Kasumi-1 (cell line): ENCODE measurements at places on chromosomes 7 and 10.
A peak's percentile ranks its signal among the peaks of the same experiment; 100 is the strongest.

GRCh38 chr7:4015996-4016395 is 666.1 kb upstream of the FOXK1 start:
- DNase-seq, result no peak

DNA sequence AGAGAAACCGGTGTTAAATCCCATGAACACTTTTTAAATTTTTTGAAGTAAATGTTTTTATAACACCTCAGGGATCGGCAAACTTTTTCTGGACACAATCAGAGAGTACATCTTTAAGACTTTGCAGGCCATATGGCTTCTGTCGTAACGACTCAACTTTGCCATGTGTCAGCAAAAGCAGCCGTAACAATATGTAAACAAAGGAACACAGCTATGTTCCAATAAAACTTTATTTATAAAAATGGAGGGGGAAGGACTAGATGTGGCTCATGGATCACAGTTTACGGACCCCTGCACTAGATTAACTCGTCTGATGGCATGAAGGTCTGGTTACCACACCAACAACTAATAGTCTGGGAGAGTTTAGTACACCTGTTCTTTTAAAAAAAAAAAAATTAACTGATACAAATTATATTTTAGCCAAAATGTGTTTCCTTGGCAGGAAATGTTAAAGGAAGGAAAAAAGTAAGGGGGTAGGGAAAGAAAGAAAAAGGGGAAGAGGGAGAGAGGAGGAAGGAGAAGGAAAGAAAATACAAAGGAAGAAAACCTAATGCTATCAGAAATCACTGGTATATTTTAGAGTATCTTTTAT is 50.2 kb downstream of the ABI1 start:
- DNase-seq, result no peak

- DNase-seq, result no peak
Observed at GRCh38 chr10:1860351-1860750, 123.0 kb upstream of the ADARB2 start.

GRCh38 chr7:148735141-148735540 is 36.4 kb downstream of the CUL1 start:
- DNase-seq, result no peak

DNA sequence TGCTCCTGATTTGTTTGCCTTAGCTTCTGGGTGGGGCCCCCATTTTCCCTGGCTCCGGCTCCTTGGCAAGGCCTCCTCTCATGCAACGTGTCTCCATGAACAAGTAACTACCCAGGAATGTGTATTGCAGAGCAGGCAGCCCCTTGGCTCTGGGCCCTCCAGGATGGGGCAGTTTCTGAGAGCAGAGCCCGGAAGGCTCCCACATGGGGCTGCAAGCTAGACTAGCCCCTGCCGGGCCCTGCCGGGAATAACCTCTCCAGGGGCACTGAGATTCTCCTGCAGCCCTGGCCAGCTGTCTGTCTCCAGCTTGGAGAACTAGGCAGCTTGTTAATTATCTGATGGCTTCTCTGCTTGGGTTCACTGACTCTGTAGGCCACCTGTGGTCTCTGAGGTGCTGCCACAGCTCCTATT is 184.0 kb upstream of the INHBA start:
- no peak for DNase-seq

DNA sequence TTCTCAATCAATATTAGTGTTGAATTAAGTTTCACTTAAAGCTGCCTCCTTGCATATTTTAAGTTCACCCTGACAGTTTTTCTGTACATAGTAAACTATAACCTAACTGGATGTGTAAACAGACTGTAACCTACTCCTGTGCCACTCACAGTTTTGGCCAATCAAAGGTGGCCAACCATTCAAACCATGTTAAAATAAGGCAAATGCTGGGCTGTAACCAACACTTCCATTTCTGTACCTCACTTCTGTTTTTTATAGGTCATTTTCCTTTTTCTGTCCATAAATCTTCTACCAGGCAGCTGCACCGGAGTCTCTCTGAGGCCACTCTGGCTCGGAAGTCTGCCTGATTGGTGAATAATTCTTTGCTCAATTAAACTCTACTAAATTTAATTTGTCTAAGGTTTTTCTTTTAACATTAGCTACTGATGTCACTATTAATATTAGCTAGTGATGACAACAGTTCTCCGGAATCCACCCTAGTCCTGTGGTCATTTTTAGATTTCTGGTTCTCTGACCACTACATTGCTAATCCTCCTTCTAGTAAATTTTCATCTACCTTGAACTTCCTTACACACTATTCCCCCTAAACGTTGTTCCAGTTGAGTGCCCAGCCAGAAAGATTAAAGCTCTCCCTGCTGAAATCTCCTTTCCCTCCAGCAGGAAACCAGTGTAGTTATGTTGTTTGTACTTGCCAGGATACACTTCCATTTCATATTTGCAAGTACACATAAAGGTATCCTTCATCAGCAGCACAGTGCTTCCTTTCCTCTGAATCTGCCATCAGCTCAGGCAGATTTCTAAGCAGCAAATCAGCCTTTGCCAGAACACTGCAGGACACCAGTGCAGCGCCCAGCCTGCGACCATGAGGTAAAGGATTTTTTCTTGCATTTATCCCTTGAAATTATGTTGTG is 18.6 kb upstream of the IFIT2 start:
- DNase-seq, result no peak

GRCh38 chr10:132397036-132397541 is at the start of gene PWWP2B:
Gene PWWP2B (plus strand): TSS chr10:132397200. CDS start chr10:132397227, 27 bp downstream.
- DNase-seq, result no peak

DNA sequence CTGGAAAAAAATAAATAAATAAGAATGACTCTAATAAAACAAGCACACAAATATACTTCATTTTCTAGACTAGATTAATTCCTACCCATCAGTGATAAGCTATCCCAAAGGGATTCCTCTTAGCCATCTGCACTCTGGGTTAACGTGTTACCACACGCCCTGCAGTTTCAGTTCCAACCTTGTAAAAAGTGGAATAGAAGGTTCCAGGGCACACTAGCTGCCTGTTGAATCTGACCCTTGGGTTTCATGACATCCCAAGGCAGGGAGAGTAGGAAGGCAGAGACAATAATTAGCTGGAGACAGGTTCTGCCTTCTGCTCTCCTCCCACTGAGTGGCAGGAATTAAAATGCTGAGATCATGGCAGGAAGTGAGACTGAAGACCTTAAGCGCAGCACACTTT is 33.5 kb downstream of the SLC37A3 start:
- DNase-seq, result no peak

- DNase-seq, result no peak
Observed at GRCh38 chr7:105685161-105685560, 103.9 kb upstream of the EFCAB10 start.

- no peak for DNase-seq
Observed at GRCh38 chr7:150978126-150978789, at the start of gene KCNH2. Gene KCNH2 (minus strand): TSS chr7:150978321. CDS start chr7:150977913, 408 bp downstream.

GRCh38 chr10:11274452-11274851 is 256.8 kb downstream of the CELF2 start:
- no peak for DNase-seq

- DNase-seq, result no peak
Observed at GRCh38 chr10:437698-438490, 251.6 kb downstream of the DIP2C start.

DNA sequence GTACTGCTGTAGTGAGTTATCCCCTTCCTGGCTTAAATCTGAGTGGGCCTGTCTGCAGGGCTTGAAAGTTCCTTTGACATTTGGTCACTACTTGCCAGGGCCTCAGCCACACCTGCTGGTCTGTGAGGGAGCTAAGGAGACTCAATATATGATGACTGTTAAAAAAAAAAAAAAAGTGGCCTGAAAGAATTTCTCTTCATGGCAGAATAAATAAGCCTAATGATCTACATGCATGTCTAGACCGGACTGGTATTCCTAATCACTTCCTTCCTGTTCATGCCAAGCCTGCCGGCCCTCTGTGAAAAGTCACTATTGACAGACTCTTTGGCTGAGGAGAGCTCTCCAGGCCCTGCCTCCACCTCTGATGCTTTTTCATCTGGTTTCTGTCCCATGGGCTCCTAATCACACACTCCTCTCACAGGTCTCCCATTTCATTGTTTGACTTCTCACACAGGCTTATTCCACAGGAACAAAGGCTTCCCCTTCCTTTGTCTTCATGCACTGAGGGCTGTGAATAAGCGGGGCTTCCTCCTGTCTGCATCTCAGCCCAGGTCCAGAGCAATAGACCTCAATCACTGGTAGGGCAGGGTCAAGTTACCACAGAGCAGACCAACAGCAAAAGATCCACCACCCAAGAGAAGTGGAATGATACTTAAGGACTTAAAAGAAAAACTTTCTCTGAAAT is 99.1 kb upstream of the SEC61G start:
- DNase-seq, result no peak

- DNase-seq, result no peak
Observed at GRCh38 chr7:125425506-125425905, 495.9 kb upstream of the POT1 start.

DNA sequence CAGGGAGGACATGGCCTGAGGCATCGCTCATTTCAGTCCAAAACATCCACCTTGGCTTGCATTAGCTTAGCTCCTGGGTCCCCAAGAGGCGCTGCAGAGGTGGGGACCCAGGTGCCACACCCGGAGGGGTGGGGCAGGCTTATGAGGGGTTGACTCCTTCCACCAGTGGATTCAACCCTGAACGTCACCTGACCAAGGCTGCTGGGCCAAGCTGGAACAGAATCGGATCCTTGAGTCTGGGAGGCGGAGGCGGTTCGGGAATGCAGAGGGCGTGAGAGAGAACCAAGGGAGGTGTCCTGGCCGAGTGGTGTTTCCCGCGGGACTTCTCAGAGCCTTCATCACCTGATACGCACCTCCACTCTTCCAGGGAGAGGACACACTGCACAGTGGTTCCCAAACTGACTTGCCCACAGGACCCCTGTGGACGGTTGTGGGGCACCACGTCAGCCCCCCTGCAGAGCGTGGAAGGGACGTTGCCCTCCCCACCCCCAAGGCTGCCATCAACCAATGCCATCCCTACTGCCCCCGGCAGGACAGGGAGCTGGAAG is 4.5 kb upstream of the MICALL2 start:
- DNase-seq, result no peak

DNA sequence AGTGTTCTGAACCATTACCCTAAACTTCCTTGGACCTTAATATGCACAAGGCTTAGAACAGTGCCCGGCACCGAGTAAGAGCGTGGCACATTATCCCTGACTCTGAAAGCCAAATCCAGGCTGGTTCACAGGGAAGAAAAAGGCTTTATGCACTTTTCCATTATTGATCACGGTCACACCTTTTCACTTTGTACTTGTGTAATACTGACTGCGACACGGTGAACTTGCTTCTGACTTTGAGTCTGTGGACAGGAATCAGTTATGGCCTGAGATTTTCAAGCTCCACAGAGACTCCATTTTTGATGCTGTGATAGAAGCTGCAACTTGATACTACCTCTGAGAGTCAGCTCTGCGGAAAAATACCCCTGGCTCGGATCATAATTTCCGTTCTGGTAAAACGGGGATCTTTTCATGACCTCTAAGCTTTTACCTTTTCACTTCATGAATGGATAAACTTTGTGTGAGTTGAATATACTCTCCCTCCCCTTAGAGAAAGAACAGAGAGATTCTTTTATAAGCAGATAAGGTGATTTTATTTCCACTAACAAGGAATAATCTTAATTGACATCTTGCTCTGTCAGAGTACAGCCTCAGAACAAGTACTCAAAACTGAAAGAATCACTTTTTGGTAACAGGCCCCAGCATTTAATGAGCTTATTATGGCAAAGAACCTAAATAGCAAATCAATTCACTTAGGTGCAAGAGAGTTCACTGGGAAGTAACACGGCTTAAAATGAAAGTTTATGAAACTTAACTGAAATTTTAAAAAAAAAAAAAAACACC is 88.8 kb downstream of the ELMO1 start:
- DNase-seq, result no peak

GRCh38 chr7:142301923-142302550 is 44.2 kb upstream of the PRSS58 start:
- DNase-seq, result peak; percentile 89

DNA sequence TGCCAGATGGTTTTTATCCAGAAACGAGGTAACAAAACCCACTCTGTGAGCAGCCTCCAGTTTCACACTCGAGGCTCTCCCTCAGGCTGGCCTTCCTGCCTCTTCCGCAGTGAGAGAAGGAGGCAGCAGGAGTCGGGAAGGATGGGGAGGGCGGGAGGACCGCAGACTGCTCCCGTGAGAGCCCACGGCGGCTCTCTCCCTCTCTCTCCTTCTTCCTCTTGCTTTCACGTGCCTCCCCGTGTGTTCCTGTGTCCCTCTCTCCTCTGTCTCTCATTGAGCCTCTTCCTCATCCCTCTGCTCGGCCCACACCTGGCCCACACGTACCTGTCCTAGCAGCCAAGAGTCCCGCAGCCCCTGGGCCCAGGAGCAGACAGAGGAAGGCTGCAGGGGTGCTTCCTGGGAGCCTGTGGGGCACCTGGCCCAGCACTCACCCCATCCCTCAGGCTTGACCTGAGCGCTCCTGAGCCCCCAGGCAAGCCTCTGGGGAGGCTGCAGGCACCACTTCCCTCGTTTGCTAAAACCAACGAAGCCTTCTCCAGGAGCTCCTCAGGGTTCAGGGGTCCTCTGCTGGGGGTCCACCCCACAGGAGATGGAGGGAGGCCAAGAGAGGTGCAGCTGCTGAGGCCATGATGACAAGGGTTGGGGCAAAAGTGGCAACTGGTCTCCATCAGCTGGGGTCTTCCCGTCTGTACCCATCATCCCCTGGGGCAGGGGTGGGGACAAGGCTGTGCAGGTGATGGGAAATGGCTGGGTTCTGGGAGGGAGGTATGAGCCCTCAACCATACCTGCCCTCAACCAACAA is 13.6 kb downstream of the SPOCK2 start:
- DNase-seq, result no peak

DNA sequence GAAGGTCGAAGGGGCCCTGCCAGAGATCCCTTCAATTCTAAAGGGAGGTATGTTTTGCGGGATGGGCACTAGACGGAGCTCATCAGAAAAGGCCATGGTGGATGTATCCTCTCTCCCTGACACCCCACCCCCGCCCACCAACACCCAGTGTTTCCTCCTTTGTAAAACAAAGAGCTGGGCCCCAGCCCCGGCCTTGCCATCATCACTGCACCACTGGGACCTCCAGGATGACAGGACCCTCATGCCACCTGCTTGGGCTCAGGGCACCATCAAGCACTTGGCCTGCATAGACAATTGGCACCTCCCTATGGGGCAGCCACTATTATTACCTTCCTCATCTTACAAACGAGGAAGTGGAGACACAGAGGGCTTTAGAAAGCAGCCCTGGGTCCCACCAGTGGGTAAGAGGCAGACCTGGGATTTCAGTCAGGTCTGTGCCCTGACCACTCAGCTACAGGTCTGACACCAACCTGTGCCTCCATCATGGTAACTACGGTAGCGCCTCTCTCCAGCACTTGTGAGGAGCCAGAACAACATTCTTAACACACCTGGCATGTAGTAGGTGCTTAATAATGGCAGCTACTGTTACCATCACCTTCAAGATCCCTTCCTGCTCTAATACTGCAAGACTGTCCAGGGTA is 2.0 kb downstream of the CALML3 start:
- DNase-seq, result no peak

- DNase-seq, result peak; percentile 92
Observed at GRCh38 chr10:48658243-48658974, 26.3 kb upstream of the WDFY4 start.
